ENCODE measurements at places on chromosomes 5 and 9.

- no peak for DNase-seq
Observed at GRCh38 chr5:73382401-73382740, 66.2 kb downstream of the FOXD1 start.

GRCh38 chr5:166649676-166650075 lies 1641.8 kb upstream of the WWC1 start:
- DNase-seq, result no peak

- DNase-seq, result no peak
Observed at GRCh38 chr9:113913426-113914195, 37.5 kb downstream of the ZNF618 start.

DNA sequence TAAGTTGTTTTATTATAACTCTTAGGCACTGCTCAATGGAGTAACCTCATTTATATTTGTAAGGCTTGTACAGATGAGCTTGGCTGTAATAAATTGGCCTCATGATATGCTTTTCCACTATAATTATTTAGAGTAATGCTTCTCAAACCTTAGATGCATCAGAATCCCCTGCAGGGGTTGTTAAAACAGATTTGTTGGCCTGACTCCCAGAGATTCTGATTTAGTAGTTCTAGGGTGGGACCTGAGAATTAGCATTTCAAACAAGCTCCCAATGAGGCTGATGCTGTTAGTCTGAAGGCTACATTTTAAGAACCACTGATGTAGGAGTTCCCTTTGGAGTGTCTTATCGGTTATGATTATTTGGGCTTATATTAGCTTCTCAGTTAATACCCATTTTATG lies 38.2 kb upstream of the ARSB start:
- no peak for DNase-seq

DNA sequence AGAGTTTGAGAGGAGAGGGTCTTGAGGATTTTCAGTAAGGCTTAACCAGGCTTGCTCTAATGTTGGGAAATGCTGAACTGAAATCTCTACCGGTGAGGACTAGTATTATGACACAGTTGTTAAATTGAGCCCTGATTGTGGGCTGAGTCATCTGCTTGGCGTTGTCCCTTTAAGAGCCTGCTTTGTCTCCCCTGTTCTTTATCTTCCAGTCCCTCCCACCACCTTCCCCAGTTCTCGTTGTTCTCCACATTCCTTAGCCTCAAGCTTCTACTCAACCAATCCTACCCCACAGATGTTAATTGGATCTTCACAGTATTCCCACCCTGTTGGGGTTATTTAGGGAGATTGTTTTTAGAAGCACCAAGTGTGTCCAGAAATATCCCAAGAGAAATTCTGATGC lies 57.6 kb downstream of the ANKRD55 start:
- DNase-seq, result peak; percentile 13

DNA sequence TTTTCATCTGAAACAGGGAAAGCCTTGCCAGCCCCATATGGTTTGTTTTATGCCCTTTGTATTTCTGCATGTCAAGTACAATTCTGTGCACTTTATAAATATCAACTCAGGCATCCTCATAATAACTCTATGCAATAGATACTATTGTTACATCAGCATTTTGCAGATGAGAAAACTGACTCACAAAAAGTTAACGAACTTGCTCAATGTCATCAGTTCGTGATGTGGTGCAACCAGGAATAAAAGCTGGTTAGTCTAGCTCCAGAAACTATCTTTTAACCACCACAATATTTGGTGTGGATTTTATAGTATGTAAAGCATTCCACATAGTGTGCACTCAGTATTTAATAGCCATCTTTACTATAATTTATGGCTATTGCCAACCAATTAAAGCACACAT lies 134.9 kb downstream of the MRPS30 start:
- DNase-seq, result no peak

DNA sequence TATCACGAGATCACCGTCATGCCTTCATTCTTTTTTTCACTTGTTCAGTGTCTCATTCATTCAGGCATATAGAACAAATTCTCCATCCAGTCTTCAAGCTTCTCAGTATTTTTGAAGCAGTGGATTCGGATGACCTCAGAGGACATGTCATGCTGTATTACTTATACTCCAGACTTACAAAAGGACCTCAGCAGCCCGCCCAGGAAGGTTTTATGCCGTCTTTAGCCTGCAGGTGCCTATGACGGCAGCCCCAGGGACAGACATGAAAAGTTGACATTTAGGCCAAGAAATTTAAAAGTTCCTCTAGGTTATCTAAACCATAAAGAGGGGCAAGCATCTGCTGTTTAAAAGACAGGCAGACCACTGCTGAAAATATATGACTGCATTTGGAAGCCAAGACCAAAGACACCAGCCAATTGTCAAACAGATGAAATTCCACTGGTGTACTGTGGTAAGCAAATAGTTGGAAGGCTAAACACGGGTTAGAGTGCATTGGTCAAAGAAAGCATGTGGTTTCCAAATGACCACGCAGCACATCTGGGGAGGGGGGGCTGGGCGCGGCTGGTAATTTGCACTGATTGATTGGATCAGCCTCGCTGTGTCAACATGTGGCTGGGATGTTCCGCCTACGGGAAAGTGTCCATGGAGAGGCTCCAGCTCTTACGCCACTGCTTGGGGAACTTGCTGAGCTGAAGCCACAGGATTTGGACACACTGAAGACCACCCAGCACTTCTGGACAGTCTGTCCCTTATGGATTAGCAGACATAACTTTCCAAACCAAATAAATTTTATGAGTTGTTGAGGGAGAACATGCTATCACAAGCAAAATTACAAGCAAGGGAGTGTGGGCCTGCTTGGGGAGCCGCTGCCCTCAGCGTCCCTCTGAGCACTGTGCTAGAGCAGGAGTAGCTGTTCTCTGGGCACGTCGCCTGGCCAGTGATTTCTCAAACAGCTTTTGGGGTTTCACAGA lies 173.6 kb downstream of the FANCC start:
- no peak for DNase-seq

GRCh38 chr5:22649074-22649473 lies 204.1 kb downstream of the CDH12 start:
- no peak for DNase-seq

- no peak for DNase-seq
Observed at GRCh38 chr9:90815944-90816357, 14.3 kb downstream of the SYK start.

GRCh38 chr9:110744715-110745384 lies 76.3 kb downstream of the MUSK start:
- peak; percentile 96 for DNase-seq

DNA sequence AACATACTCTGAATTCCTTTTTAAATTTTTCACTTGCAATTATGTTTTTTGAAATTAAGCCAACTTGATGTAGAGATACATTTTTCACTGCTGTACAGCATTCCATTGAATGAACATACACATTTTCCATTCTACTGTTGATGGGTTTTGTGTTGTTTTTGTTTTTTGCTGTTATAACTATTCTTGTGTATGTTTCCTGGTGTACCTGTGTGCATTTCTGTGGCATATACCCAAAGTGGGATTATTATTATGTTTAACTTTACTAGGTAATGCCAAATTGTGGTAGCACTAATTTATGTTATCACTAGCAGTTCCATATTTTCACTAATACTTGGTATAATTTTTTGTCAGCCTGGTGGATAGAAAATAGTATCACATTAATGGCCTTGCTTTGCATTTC lies 2.7 kb downstream of the RFESD start:
- no peak for DNase-seq

- DNase-seq, result no peak
Observed at GRCh38 chr5:167574464-167574863, 717.0 kb upstream of the WWC1 start.

- no peak for DNase-seq
Observed at GRCh38 chr5:57618767-57619381, 136.3 kb upstream of the ACTBL2 start.

DNA sequence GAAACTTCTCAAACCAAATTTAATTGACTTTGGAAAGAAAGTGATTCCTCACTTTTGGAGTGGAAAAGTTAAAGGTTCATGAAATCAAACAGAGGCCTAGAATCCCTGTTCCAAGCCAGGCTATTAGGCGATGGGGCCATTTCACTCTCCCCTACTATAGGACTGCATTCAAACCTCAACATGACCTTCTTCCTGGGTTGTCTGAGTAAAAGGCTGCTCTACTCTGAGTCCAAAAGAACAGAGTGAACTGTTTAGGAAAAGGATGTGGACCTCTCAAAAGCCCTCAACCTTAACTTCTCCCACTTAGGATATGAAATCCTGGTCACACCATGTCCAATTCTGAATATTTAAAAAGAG lies 15.8 kb downstream of the C5orf52 start:
- DNase-seq, result no peak

DNA sequence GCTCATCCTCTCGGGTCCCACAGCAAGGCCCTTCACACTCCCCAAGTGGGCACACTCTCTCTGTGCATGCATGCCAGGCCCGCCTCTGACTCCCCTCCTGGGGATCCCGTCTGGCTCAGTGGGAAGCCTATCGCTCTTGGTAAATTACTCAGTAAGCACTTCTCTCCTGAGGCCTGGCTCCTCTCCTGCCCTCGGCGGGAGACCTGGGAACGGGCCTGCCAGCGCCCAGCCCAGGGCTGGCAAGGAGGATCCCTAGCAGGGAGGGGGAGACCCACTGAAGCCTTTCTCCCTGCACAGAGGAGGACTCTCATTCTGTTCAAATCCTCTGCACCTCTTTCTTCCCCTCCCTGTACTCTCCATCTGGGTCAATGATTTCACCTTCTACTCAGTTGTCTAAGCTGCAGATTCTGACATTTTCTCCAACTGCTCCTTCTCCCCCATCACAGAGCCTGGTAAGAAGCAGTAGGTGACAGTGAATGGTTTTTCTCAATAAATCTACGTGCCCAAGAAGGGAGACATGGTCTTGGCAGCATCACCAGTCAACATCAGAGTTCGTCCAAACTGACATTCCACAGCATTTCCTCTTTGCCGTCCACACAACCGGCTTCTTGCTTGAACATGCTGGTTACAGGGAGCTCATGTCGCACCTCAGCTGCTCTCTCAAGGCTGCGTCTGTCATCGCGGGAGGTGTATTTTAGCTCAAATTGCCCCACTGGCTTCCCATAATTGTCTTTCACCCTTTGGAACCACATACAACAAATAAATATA lies 81.9 kb downstream of the GPR21 start:
- DNase-seq, result no peak

GRCh38 chr5:39555788-39556187 lies 131.0 kb upstream of the DAB2 start:
- no peak for DNase-seq

DNA sequence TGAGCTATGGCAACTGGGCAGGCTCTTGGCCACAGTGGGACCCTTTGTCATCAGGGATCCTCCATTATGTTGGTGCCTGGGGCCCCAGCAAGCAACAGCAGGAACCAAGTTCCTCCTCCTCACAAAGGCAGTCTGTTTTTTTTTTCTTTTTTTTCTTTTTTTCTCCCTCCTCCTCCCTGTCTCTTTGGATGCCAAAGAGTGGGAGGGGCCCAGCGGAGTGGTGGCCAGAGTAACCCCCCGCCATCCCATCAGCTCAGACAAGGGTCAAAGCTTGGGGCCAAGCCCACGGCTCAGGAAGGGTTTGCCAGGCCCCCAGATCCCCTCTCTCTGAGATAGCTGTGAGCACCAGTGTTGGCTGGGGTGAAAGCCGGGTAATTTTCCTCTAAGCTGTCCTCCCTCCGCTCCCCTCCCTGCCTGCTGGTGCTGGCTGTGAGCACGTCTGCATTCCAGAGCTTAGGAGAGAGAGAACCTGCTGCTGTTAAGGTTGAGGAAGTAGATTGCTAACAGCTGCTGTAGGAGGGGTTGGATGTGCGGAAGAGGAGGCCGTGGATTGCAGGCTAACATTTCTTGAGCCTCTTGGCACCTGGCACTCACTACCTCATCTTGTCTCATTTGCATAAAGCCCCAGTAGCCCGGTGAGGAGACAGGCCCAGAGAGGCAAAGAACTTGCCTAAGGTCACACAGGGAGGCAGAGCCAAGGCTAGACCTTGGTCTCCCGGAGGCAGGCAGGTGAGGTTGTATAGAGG lies 21.2 kb downstream of the GSN start:
- DNase-seq, result no peak

- no peak for DNase-seq
Observed at GRCh38 chr5:136080113-136080482, 51.3 kb downstream of the TGFBI start.

GRCh38 chr9:114150608-114151007 lies 4.7 kb upstream of the COL27A1 start:
- DNase-seq, result no peak

DNA sequence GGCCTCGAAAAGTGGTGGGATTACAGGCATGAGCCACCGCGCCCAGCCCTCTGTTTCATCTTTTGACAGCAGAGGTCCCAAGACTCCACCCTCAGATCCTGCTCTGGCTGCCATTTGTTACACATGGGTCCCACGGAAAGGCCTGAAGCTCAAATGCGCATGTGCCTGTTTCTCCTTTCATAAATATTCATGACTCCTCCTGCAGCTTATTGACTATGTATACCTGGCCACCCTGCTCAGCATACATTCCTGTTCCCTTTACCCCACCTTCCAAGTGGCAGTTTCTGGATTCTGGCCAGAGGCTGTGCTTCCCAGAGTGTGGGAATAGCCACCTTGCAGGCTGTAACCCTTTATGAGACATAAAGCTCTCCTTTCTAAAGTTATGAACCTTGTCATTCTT lies 46.5 kb downstream of the AUH start:
- no peak for DNase-seq

- peak; percentile 19 for DNase-seq
Observed at GRCh38 chr9:137757613-137758029, 120.0 kb upstream of the CACNA1B start.

DNA sequence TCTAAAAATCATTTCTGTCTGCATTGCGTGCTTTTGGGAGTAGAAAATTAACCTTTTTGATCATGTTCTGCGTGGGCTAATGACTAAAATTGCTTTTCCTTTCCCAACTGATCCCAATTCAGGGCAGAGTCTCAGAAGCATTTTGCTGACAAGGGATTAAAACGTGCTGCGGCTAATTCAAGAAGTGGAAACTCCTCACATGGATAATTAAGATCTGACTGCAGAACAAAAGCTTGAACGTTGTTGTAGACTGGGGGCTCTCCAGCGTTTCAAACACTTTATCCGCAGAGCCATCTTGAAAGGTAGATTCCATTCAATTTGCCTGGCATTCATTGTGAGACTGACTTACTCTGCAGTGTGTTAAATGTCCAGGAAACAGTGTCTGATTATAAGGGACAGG lies 485.3 kb upstream of the DMAC1 start:
- no peak for DNase-seq

DNA sequence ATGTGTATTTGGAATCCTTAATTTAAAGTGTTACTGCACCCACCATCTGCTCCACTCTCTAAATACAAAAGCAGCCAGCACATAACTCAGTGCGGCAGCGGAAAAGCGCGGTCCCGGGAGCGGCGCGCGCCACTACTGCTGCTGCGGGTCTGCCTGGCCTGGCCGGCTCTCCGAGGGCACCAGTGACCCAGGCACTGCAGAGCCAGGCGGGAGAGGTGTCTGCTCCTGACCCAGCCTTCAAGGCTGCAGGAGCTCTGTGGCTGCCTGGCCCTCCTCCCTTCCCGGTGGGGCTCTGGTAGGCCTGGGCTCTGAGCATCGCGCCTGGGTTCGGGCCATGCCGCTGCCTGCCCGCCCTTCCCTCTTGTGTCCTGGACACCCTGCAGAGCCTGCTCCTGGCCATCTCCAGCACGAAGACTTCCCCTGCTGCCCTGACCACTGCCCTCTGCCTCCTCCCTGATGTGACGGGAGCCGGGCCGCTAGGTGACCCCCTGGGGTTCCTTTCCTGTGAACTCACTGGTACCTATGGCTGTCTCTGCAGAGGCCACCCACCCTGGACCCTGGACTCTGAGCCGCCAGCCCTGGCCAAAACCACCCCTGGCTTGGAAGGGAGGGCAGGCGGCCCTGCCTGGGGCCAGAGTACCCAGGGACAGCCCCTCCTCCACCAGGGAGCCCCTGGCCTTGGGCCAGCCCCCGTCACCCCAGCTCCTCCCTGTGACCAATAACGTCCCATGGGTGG lies 32.8 kb upstream of the UBAC1 start:
- DNase-seq, result no peak

Data from HCT116 (cell line).